Hindlimb muscle (tissue), 1 donor: ENCODE measurements at places on chromosomes 5 and 9. TPM values are rescaled to one million over a fixed set of nuclear protein-coding genes. Genes with fewer than 3 reads are reported as not detected.

- no peak for DNase-seq
These were observed 10.3 kb upstream of the FCN2 start for GRCh38 chr9:134870301-134870694.

GRCh38 chr5:64190562-64191306, 25.1 kb downstream of the RNF180 start:
- DNase-seq, result no peak

- DNase-seq, result no peak
These were observed 36.3 kb upstream of the LRRC19 start for GRCh38 chr9:27041746-27042145.

GRCh38 chr9:114308361-114308950, 14.4 kb upstream of the ORM1 start:
- no peak for DNase-seq

- no peak for DNase-seq
These were observed 53.9 kb upstream of the TUT7 start for GRCh38 chr9:86408121-86408520.

DNA sequence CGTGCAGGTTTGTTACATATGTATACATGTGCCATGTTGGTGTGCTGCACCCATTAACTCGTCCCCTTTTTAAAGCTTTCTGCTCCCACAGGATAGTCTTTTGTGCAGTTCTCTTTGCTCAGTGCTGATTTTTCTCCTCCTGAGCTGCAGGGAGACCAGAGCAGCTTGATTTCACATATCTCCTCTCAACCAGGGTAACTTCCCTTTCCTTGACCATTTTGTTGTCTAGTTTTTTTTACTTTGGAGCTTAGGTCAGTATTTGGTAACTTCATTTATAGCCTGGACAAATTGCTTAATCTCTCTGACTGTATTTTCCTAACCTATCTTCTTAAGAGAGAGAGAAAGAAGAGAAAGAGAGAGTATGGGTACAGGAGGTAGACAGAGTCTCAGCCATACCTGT, 137.1 kb upstream of the ZNF366 start:
- DNase-seq, result no peak

The TNFSF8 gene
- polyA plus RNA-seq, result 0.65 TPM

DNA sequence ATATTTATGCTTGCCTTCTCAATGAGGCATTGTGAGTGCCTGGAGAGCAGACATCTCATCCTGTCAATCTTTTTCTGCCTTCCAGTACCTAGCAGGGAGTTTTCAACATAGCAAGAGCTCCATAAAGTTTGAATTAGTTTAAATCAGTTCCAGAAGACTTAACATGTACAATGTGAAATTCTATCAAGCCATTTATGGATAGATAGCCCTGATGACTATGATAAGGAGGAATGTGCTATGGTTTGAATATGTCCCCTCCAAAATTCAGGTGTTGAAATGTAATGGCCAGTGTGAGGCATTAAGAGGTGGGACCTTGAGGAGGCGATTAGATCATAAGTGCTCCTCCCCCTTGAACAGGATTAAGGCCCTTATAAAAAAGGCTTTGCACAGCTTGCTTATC, 306.9 kb upstream of the SMARCA2 start:
- DNase-seq, result no peak

The PPP2R2B gene
- 1.2 TPM for polyA plus RNA-seq

GRCh38 chr5:136080113-136080482, 51.3 kb downstream of the TGFBI start:
- no peak for DNase-seq

- no peak for DNase-seq
These were observed 7.6 kb upstream of the EQTN start for GRCh38 chr9:27304521-27304920.

The LIX1 gene
- 4.2 TPM for polyA plus RNA-seq

DNA sequence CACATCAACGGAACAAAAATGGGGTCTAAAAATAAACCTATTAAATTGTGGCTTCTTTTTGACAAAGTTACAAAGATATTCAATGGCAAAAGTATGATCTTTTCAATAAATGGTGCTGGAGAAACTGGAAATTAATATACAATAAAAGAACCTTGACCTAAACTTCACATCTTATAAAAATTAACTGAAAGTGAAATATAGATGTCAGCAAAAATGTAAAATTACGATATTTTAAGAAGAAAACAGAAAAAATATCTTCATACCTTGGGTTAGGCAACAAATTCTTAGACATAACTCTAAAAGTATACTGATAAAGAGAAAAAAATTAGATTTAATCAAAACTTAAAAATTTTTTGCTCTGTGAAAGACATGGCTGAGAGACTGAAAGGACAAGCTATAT, 1909.5 kb upstream of the CDH9 start:
- DNase-seq, result no peak

GRCh38 chr9:117945286-117945685, 241.1 kb downstream of the TLR4 start:
- DNase-seq, result no peak

The FBN2 gene
- 37.9 TPM for polyA plus RNA-seq

DNA sequence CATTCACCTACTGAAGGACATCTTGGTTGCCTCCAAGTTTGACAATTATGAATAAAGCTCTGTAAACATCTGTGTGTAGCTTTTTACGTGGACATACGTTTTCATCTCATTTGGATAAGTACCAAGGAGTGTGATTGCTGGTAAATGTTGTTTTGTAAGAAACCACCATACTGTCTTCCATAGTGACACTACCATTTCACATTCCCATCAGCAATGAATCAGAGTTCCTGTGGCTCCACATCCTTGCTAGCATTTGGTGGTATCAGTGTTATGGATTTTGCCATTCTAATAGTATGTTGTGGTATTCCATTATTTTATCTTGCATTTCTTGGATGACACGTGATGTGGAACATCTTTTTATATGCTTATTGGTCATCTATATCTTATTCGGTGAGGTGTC, 78.4 kb upstream of the RASGRF2 start:
- no peak for DNase-seq

DNA sequence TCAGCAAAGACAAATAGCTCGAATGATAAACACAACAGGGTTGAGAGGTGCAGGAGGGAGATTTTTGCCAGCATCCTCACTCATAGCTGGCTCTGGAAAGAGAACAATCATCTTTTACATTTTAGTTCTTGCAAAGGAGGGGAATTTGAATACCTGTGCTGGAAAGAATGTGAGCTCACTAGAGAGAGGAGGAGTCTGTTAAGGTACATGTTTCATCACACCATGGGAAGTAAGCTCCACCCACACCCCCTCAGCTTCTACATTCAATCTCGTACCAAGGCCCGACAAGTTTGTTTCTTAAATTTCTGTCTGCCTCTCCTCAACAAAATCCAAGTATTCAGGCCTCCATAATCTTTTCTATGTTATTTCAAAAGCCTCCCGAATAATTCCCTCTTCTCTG, 254.6 kb downstream of the BRINP1 start:
- no peak for DNase-seq

The PCDHGA1 gene
- 0.77 TPM for polyA plus RNA-seq

DNA sequence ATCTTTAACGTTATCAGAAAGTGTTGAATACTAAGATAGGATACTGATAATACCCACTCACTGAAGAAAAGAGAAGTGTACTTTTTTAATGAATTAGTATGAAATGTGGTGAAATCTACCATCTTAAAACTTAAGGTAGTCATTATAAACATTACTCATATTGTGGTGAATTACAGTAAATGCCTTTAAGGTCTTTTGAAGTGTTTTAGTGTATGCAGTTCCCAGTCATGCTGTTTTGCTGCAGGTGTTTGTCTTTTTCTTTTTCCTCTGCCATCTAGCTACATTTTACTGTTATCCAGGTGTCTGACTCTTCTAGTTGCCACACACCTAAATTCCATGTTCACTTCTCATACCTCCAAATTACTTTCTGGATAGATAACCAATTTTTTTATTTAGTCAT, 72.6 kb downstream of the ERMP1 start:
- no peak for DNase-seq

- DNase-seq, result no peak
These were observed 16.3 kb downstream of the KLF9 start for GRCh38 chr9:70398145-70398556.

DNA sequence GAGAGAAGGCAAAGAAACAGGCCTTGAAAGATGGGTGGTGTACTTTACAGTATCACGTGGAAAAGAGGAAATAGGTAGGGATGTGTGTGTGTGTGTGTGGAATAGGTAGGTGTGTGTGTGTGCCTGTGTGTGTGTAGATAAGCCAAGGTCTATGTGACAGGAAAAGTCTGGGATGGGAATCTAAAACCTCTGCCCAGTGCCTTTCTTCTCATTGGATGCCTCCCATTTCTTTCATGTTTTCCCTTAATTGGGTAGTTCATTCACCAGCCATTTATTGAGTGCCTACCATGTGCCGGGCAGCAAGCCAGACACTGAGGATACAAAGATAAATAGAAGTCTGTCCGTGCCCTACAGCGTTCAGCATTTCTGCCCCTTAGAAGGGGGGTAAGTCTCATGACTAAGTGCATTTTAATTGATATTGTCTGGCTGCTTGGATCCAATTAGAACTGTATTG, 1.0 kb downstream of the URM1 start:
- DNase-seq, result no peak

GRCh38 chr5:108720391-108720790, 27.3 kb upstream of the FER start:
- DNase-seq, result no peak

The TMEM250 gene
- 27.2 TPM for polyA plus RNA-seq

The TSLP gene
- 0.43 TPM for polyA plus RNA-seq

DNA sequence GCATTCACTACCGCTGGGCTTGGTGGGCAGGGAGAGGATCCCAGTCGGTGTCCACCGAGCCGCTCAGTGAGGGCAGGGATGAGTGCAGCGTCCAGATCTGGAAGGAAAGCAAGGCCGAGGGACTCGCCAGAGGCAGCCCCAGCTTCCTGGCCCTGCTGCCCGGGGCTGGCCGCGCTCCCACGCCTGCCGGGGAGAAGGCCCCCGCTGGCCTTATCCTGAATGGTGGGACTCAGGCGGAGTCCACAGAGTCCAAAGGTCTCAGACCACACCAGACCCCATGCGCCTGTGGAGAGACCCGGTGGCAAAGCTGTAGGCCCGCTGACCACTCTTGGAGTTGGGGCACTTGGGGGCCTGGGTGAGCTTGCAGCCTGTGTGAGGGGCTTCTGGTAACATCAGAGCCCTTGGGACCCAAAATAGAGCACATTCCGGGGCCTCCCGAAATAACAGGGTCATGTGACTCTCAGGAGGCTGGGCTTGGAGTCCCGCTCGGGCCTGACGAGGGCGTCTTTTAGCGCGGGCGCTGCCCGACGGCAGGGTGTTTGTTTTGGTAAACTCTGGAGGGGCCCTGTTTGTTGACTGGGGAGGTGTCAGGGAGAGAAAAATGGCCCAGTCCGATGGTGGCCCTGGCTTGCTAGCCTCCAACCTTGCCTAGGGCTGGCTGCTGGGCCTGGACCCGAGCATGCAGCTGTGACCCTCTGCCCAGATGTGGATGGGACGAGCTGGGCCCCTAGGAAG, 2.8 kb downstream of the RXRA start:
- DNase-seq, result no peak

DNA sequence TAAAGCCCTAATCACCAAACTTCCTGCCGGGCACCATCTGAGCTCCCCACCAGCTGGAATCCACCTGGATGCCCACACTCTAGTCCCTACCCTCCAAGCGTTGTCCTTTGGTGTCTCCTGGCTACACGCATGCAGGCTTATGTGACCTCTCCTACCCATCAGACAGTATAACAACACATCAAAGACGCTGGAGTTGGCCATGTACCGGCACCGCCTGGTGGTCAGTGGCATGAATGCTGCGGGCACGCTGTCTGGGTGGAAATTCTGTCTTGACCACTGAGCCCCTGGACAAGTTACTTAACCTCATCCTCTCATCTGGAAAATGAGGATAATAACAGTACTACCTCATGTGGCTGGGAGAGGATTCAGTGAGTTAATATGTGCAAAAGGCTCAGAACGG, 23.4 kb upstream of the CORO2A start:
- DNase-seq, result no peak

GRCh38 chr5:74257645-74258313, 382.7 kb downstream of the ENC1 start:
- peak; percentile 48 for DNase-seq

The GRK6 gene
- polyA plus RNA-seq, result 17.7 TPM

DNA sequence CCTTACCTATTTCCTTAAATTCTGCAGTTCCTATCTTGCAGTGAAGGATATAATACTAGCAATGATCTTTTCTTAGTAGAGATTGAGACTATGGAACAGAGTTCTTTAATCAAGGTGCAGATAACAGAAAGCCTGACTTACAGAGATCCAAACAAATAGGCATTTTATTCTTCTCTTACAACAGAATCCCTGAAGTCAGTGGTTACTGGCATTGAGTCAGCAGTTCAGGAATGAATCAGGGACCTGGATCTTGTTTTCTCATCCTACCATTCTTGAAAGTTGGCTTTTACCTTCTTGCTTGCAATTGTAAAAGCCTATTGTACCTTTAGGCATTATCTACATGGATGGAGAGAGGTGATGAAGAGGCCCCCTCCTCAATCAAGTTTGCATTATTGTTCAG, 47.5 kb upstream of the TLE4 start:
- no peak for DNase-seq

DNA sequence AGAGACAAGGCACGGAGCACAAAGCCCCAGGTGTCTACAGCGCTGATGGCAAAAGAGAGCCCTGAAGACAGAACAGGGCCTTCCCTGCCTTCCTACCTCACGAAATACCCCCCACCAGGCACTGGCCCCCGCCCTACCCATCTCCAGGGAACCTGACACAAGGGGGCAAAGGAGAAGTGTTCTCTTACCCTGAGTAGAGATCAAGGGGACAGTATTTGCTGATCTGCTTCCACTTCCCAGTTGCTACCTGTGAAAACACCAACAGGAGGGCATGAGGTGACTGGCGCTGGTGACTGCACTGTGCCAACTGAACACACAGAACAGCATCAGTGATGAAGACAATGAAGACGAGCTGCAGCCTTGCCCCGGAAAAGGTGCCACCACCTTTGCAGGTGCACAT, 27.4 kb downstream of the IPPK start:
- DNase-seq, result no peak

GRCh38 chr5:6158974-6159831, 219.1 kb downstream of the MED10 start:
- no peak for DNase-seq

The BTNL8 gene
- not detected for polyA plus RNA-seq

The INSYN2B gene
- polyA plus RNA-seq, result 0.19 TPM

The SPATA31C1 gene
- polyA plus RNA-seq, result not detected
